ENCODE measurements at places on chromosomes 3 and 15. TPM values are rescaled to one million over a fixed set of nuclear protein-coding genes. Genes with fewer than 3 reads are reported as not detected.

Gene DNAH12
- polyA plus RNA-seq, result 2.1 TPM

Gene ZNF445
- polyA plus RNA-seq, result 4.3 TPM

Gene SLC27A2
- polyA plus RNA-seq, result 81.2 TPM

Gene CHSY1
- 1.6 TPM for polyA plus RNA-seq

Gene ALPK3
- 0.54 TPM for polyA plus RNA-seq

Gene VGLL3
- polyA plus RNA-seq, result not detected

Gene C3orf33
- polyA plus RNA-seq, result 10.3 TPM

Gene ZBTB47
- 11.4 TPM for polyA plus RNA-seq

Gene SLCO2A1
- 36.7 TPM for polyA plus RNA-seq

Gene RBPMS2
- polyA plus RNA-seq, result 5.1 TPM

Gene CSNK1G1
- polyA plus RNA-seq, result 2.5 TPM

Gene ACP3
- 1.6 TPM for polyA plus RNA-seq

Gene TGM5
- polyA plus RNA-seq, result 0.01 TPM

Gene RNU5B-1
- polyA plus RNA-seq, result not detected

Gene HDC
- polyA plus RNA-seq, result 0.54 TPM

Gene ZBBX
- not detected for polyA plus RNA-seq

Gene ARL14
- polyA plus RNA-seq, result 120 TPM

Gene PLSCR2
- polyA plus RNA-seq, result not detected

Gene MESP1
- 0.69 TPM for polyA plus RNA-seq
